ENCODE measurements at places on chromosomes 11 and 22.

GRCh38 chr11:78270971-78271370 lies 82.3 kb downstream of the USP35 start:
- DNase-seq = no peak

GRCh38 chr11:2762031-2762380 lies 62.2 kb upstream of the KCNQ1OT1 start:
- DNase-seq = no peak

- no peak for DNase-seq
These were observed 407.6 kb downstream of the CTTN start for GRCh38 chr11:70805971-70806370.

GRCh38 chr11:66637557-66638176 lies 836 bp upstream of the RBM4 start:
- no peak for DNase-seq

- DNase-seq = no peak
These were observed 90.0 kb downstream of the DHCR7 start for GRCh38 chr11:71358122-71358728.

DNA sequence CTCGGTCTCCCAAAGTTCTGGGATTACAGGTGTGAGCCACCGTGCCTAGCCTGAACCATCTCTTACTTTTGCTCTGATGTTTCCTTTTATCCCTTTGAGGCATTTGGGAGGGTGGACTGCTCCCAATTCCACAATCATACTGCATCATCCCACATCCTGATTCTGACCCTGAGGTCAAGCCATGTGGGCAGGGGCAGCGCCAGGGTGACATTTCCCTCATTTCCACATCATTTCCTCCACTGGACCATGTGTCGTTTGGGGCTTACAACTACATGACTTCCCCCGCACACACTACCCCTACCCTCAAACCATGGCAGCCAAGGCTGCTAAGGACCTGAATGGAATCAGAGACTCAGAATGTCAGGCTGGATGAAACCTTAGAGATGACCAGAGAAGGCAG lies 26.4 kb upstream of the ZBTB16 start:
- no peak for DNase-seq

DNA sequence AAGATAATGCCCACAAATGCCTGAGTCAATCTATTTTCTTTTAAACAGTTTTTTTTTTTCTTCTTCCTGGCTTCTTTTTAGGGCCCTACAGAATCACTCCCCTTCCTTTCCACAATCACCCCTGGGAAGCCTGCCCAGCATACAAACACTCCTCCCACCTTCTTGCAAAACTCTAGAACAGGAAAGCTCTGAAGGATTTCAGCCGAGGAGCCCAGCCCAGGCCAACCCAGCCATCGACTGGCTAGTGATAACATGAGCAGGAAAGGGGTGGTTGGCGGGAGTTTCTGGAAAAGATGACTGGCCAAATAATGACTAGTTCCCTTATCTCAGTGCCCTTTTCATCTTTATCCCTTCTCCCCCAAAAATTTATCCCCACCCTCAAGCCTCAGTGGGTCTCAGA lies 68.2 kb downstream of the USP35 start:
- no peak for DNase-seq
